Muscle of leg (tissue), 16 donors: ENCODE measurements at places on chromosomes 12 and 14. TPM values are rescaled to one million over a fixed set of nuclear protein-coding genes. Genes with fewer than 3 reads are reported as not detected.

The EPS8 gene
- polyA plus RNA-seq, result 38.0 TPM

The DEPDC4 gene
- 1.4 TPM for polyA plus RNA-seq

The SERPINA5 gene
- polyA plus RNA-seq, result not detected

The PMCH gene
- polyA plus RNA-seq, result 0.38 TPM

The CABP1 gene
- 2.5 TPM for polyA plus RNA-seq

The TMEM253 gene
- 0.29 TPM for polyA plus RNA-seq

The SPTSSA gene
- 22.4 TPM for polyA plus RNA-seq

The USP44 gene
- polyA plus RNA-seq, result 0.88 TPM

GRCh38 chr12:11577658-11578260, 71.7 kb upstream of the ETV6 start:
- peak; percentile 26 for DNase-seq

GRCh38 chr14:59474172-59474571, 9.0 kb upstream of the GPR135 start:
- no peak for DNase-seq

DNA sequence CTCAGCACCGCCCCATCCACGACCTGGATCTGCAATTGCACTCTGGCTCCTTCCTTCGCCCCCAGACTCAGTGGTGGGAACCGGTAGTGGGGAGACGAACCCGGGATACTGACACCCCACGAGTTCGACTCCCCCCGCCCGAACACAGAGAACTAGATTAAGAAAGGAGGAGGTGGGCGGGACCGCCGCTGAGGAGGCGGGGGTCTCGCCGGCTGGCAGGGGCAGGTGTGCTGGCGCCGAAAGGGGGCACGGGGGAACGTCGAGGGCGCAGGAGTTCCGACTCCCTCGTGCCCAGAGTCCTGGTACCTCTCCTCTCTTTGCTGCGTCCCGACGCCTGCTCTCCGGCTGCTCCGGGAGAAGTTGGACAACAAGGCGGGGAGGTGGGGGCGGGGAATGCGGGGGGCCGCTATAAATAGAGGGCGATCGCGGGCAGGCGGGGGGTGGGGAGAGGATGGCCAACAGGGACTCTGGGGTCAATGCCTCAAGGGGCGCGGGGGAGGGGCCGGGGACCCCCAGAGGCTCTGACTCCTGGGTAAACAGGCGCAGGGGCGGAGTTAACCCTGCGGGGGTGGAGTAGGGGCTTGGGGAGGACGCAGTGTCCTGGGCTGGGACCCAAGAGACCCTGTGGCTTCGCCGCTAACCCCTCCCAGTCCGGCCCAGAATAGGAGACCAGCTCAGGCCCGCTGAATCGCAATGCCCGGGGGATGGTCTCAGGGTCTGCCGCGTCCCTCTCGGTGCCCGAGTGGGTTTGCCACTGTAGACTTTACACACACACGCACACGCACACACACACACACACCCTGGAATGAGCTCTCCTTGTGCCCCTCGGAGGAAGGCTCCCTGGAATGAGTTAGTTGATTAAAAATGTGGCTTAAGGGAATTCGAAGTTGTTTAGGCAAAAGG, 761 bp upstream of the NDRG2 start:
- peak; percentile 70 for DNase-seq

GRCh38 chr12:75120311-75120711, 89.3 kb downstream of the KCNC2 start:
- peak; percentile 56 for DNase-seq

DNA sequence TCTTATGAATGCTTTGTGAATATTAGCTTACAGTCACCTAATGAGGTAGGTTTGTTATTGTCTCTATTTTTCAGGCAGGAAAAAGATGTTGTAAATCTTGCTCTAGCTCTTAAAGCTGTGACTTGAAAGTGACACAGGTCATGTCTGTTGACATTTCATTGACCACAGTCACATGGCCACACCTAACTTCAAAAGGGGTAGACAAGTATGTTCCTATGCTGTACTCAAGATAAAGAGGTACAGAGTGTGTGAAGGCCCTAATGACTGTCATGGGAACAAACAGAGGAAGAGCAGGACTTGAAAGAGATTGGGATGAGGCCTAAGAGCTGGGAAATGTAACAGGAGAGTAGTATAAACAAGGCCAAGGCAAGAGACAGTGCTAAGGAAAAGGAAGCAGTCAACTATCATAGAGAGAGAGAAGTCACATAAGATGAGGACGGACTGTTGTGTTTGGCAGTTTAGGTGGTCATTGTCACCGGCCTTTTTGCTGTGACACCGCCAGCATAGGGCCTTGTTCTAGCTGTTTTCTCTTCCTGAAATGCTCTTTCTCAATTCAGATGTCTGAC, 181.0 kb downstream of the CFAP54 start:
- no peak for DNase-seq
